Dorsolateral prefrontal cortex (tissue), 122 donors: ENCODE measurements at places on chromosomes 16 and 17.

- peak; percentile 66 for DNase-seq
These were observed 140.6 kb downstream of the CDK5R1 start for GRCh38 chr17:32627239-32627996.

DNA sequence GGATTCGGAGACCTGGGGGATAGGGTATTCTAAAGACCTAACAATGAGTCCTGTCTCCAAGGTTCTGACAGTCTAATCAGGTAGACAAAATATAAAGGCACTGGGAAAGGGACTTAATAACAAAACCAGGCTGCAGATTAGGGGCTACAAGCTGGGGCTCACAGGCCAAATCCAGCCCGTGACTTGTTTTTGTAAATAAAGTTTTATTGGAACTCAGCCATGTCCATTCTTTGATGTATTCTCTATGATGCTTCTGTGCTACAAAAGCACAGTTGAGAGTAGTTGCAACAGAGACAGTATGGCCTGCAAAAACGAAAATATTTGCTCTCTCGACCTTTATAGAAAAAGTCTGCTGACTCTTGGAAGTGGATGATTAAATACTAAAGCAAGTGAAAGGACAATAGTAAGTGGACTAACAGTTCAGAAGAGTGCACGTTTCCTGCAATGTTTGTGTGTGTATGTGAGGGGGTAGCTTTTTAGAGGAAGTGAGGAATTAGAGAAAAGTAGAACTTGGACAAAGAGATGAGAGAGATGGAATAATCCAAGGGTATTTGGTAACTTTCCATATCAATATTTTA is 115.4 kb upstream of the ZFHX3 start:
- DNase-seq = no peak

GRCh38 chr16:21590796-21591195 is 8.6 kb upstream of the METTL9 start:
- no peak for DNase-seq

DNA sequence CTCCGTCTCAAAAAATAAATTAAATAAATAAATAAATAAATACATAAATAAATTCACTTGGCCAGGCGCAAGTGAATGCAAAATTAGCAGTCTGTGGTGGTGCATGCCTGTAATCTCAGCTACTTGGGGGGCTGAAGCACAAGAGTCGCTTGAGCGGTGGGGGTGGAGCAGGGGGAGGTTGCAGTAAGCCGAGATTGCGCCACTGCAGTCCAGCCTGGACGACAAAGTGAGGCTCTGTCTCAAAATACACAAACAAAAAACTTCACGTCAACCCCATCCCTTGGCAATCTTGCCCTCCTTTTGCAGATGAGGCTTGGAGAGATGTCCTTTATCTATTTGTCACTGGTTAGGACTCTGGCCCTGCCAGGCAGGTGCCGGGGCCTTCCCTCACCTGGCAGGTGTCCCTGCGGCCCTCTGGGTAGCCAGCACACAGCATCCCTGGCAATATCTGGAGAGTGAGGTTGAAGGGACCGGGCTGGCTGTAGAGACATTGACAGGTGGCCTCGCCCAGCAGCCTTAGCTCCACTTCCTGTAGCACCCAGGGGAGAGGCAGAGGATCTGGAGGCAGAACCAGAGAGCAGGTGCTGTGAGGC is 4.4 kb downstream of the PRSS36 start:
- no peak for DNase-seq

GRCh38 chr16:11892761-11893160 is 23.0 kb downstream of the GSPT1 start:
- DNase-seq = no peak

DNA sequence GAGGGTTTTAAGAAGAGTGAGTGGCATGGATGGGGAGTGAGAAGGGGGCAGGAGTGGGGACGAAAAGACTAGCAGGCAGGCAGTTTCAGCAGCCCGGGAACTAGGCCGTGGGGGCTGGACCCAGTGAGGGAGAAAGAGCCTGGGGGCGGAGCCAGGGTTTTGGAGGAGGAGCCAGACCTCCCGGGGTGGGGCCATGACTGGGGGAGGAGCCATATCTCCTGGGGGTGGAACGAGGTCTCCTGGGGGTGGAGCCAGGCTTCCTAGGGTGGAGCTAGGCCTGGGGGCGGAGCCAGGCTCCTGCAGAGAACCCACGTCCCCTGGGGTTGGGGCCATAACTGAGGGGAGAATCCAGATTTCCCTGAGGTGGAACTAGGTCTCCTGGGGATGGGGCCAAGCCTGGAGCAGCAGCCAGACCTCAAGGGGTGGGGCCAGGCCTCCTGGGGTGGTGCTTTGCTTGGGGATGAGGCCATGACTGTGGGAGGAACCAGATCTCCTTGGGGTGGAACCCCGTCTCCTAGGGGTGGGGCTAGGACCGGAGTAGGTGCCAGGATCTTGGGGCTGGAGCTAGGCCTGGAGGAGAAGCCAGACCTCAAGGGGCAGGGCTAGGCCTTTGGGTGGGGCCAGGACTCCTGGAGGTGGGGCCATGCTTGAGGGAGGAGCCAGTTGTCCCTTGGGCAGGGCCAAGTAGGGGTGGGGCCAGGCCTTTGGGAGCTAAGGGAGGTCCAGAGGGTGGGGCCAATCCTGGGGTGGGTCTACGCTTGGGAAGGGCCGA is 41.7 kb upstream of the JPH3 start:
- DNase-seq = no peak

DNA sequence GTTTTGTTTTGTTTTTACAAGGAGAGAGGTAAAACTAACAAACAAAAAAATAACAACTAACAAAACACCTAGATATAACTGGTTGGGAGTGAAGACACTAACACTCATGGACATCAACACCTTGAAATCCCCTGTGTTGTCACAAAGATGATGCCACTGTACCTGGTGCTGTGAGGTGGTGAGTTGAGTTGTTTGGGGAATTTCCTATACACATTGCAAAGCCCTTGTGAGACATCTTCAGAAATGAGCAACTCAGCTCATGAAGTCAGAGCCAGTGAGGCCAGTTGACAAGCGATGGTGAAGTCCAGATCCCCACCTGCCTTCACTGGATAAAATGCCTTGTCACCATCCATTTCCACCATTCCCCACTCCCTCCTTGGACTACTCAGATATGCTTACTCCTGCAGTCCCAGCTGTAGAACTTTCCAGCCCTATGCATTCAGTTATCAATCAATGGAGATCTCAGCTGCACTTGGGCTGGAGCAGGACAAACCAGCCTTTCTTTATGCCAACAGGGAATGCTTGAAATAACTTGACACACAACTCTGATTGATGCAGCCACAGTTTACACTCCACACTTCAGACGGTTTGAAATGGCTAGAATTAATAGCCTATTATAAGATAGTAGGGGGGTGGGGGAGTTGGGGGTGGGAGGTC is 22.2 kb downstream of the ANKFN1 start:
- no peak for DNase-seq

GRCh38 chr16:25048146-25048618 is 33.0 kb upstream of the ARHGAP17 start:
- no peak for DNase-seq

GRCh38 chr17:78034429-78035091 is 76.1 kb downstream of the TNRC6C start:
- DNase-seq = no peak

- no peak for DNase-seq
These were observed 858 bp upstream of the ASPSCR1 start for GRCh38 chr17:81976332-81977210.

GRCh38 chr16:75486676-75487313 is 8.4 kb downstream of the CHST6 start:
- no peak for DNase-seq

GRCh38 chr16:51849715-51850114 is 697.2 kb downstream of the TOX3 start:
- DNase-seq = no peak

DNA sequence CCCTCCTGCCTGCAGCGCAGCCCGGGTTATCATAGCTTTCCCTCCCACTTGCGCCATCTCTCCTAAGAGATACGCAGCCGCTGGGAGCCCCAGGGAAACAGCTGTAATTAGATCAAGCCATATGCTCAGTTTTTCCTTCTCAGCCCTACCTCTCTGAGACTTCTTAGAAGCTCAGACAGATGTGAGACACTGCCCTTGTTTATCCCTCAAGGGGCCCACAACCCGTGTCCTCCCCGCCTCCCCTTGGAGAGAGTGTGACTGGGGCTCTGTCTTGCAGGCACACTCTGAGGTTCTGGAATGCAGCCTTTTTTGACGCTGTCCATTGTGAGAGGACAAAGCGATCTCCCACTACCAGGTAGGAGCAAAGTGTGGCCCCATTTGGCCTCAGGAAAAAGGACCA is 31.2 kb downstream of the CIBAR2 start:
- DNase-seq = no peak

DNA sequence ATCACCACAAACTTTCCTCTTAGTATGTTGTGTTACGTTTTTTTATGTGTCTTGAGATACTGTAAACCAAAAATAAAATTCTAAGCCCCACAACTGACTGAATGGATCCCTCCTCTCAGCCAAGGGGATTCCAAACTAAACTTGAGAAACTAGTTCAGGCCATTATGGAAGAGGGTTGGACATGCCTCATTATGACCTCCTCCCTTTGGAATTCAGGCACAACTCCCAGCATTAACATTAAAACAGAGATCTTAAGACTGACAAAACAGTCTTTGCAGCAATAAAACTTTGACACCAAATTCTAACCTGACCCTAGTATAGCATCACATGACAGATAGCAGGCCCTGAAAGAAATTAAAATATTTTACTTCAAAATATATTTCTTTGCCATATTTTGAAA is 51.1 kb upstream of the SLC47A1 start:
- no peak for DNase-seq

DNA sequence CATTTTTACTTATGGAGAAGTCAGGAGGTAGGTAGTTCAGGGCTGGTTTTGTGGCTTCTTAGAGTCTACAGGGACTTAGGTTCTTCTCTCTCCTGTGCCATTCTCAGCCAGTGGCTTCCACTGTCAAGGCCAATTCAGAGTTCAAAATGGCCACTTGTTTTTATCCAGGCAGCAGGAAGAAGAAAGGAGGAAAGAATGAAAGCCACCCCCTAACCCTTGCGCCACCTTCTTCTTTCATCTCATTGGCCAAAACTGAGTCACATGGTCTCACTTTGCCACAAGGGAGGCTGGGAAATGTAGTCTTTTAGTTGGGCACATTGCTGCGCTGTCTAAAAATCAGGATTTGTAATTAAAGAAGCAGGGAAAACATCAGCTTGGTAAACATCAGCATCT is 60.8 kb upstream of the MED9 start:
- no peak for DNase-seq

- no peak for DNase-seq
These were observed 82.2 kb downstream of the PLXDC1 start for GRCh38 chr17:39069114-39069756.

DNA sequence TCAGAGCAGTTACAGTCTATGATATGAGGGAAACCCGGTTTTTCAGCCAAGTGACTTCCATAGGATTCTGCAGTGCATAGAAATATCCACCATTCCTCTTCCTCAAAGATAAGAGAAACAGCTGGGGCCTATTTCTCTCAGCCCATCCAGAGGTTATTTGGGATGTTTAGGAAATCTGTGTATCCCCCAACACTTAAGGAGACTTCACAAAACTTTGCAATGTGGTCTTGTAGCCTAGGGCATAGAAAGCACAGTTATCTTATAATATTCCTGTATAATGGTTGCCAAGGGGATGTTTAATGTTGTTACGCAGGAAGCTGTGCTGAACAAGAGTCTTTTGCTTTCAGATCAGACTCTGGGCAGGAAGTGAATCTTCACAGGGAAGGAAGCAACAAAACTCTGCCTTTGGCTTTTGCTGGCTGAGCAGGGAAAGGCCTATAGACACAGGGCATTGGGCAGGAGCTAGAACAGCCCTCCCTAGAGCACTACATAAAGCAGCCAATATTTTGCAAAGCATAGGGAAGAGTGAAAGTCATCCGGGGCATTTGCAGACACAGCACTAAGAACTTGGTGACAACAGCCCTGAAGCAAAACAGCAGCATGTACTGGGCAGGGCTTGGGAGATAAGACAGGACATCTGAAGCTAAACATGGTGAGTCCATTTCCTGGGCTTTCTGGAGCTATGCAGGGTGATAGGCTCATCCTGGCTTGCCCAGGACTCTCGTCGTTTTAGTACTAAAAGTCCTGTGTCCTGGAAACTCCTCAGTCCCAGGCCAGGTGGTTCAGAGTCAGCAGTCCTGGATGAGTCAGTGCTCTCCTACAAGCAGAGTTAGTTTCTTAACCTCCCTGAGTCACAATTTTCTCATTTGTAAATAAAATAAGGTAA is 18.7 kb upstream of the BEAN1 start:
- no peak for DNase-seq

GRCh38 chr16:80990978-80991377 is 15.7 kb downstream of the CMC2 start:
- DNase-seq = no peak
